ENCODE measurements at places on chromosomes 7 and 10.

DNA sequence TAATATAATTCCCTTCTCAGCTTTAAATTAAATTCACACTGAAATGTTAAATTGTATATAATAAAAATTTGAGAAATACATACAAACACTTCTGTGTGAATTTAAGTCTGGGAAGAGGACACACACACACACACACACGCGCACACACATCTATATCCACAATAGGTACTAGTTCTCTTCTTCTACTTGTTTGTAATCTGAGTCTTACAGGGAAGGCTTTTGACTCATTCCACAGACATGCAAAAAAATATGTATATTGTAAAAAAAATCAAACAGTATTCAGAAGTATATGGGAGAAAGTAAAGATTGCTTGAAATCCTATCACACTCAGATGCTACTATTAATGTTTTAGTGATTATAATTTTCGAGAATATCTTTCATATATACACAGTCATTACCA is 276.2 kb downstream of the MDFIC start:
- DNase-seq: no peak

DNA sequence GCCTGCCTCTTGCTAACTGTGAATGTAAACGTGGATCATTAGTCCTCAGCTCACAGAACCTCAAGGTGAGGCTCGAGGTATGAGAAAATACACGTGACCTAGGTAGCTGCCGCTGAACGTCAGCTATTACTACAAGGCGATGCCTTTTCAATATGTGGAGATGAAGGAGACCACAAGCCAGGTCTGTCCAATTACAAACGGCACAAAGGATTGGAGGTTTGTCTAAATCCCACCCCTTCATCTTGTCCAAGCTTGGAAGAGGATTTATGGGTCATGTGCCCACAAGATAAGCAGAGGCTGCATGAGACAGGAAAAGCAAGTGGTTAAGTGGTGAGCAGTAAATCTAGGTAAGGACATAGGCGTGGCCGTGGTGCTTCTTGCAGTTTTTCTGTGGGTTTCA is 3.4 kb downstream of the H2BK1 start:
- no peak for DNase-seq

DNA sequence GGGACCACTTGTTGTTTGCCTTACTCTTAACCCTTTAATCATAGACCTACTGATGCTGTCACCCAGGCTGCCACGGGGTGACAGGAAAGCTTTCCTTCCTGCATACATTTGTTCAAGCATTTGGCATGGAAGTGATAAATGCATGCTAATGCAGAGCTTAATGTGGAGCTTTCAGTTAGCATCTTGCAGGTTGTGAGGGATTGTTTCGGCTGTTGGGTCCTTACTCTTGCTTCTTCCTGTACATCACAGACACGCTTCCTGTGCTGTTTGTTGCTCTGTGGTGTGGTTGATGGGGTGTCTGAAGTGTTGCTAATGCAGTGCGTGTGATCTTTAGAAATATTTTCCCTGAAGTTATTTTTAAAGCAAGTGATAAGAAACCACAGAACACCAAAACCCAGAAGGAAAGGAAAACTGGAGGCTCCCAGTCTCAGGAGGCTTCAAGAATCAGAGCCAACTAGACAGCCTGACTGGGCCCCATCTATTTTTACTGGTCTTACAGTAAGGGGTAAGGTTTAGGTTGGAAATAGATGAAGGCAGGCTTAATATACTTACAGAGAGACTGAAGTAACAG is 143.1 kb downstream of the CHN2 start:
- DNase-seq: no peak

DNA sequence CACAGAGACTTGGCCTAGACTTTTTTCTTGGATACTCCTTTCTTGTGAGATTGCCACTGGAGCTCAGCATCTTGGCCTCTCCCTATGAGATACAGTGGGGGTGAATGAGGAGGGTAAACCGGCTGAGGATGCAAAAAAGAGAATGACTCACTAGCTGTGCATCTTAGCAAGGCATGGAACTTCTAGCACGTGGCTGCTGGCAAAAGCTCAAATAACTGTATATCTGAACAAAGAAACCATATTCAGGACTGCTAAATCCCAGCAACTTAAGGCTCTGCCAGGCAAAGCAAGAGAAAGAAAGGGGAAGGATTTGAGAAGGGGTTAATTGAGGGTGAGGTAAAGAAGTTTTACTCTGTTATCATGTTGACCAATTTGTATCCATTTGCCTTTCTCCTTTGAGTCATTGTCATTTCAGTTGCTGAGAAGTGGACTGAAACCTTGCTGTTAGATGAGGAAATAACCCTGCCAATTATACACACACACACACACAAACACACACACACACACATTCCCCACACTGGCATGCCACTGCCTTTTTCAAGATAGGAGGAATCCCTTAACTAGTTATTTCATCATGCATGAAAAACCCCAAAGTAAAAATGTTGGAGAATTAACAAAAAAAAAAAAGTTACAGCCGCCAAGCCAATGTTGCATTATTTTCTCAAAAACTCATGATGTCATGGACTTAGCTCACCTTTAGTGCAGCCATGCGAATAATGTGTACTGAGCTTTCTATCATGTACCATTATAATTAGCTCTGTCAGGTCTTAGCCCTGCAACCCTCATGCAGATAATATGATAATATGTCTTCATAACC is 997.3 kb downstream of the LRMDA start:
- no peak for DNase-seq

- no peak for DNase-seq
Measured at GRCh38 chr10:124465003-124465776, 3.6 kb downstream of the LHPP start.

GRCh38 chr10:3877211-3878000 is 92.4 kb upstream of the KLF6 start:
- DNase-seq: no peak

DNA sequence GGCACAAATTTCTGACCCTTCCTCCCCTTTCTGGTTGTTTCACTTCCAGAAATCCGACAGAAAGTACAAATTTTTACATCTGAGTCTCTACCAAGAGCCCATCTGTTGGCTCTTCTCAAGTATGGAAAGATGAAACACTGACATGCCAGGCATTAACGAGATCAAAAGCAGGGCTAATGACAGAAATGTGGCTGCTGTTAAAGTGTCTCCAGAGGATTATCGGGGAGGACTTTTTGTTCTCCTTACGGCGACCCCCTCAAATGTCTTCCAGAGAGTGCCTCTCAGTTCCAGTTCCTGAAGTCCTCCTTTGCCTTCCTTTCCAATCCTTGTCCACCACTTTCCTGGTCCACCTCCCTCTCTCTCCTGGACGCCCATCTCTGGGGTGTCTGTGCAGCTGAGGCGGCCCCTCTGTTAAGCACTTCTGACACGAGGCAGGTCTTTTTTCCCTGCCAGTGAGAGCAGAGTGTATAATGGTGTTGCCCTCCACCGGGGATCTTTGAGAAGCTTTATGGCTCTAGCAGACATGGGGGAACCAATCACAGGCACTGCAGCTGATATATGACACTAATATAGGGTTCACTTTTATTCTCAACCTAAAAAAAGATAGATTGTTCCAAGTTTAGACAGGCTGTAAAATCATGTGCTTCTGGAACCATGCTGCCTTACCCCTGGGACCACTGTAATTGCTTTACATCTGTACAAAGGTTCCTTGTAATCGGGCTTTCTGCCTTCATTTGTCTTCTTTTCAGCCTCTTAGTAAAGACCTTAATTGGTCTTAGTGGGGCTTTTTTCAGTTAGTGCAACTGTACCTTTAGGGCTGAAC is 757.1 kb downstream of the AUTS2 start:
- peak; percentile 95 for DNase-seq

DNA sequence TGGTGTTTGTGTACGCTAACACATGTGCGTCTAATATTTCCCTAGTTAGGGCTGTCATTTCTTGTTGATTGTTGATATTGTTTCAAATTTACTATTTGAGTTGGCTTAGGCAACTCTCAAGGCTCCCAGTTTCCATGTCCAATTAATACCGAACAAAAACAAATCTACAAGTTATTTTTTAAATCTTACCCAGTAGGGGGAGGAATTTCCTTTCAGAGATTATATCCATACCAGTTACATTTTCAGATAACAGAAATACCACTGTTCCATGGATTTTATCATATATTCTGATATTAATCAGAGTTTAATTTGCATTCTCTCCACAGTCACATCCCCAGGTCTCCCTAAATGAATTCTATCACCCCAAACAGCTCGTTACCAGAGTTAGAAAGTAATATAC is 7.2 kb upstream of the AKR1B10 start:
- no peak for DNase-seq

DNA sequence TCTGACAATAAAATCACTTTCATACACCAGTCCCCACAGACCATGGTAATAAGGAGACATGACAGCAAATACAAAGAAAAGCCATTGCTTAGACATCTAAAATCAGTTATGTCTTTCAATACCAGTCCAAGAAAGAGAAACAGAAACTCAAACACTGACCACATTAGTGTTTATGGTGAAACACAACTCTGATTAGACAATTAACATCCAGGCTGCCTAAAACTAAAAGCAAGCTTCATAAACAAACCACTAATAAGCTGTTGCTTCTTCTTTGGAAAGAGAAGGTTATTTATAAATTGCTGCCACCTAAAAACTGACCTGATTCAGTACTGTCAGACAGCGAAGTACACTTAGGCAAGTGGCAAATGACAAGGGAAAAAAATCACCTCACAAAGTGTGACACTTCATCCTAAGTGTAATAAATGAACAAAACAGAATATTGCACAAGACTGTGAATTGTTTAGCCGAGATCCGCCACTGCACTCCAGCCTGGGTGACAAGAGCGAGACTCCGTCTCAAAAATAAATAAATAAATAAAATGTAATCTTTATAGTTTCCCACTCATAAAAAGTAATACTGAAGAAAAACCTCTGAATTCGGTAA is 277.4 kb downstream of the PARD3 start:
- DNase-seq: no peak

GRCh38 chr10:70433581-70434280 is 7.8 kb downstream of the NODAL start:
- DNase-seq: no peak

- no peak for DNase-seq
Measured at GRCh38 chr10:96988426-96988825, 156.3 kb downstream of the LCOR start.
